Natural killer cell treated with Interleukin-12 subunit alpha and Interleukin-12 subunit beta and Interleukin-15 and Interleukin-18, amount 100 ng/mL, for 72 hours (primary cell): ENCODE measurements at places on chromosomes 6 and 20.

- DNase-seq, result no peak
Observed at GRCh38 chr20:3931664-3932063, 42.5 kb downstream of the PANK2 start.

DNA sequence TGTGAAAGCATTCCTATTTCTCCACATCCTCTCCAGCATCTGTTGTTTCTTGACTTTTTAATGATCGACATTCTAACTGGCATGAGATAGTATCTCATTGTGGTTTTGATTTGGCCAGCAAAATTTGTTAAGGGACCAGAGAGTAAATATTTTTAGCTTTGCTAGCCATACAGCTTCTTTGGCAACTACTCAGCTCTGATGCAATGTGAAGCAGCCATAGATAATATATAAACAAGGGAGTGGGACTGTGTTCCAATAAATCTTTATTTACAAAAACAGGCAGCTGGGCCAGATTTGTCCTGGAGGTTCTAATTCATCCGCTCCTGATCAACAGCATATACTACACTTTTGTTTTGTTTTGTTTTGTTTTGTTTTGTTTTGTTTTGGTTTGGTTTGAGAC is 202.9 kb downstream of the ZNF217 start:
- no peak for DNase-seq

- DNase-seq, result no peak
Observed at GRCh38 chr20:6651561-6651960, 115.9 kb upstream of the BMP2 start.

GRCh38 chr6:105810922-105811482 is 275.1 kb upstream of the PRDM1 start:
- no peak for DNase-seq
